ENCODE measurements at places on chromosomes 16 and 17. TPM values are rescaled to one million over a fixed set of nuclear protein-coding genes. Genes with fewer than 3 reads are reported as not detected.

The MPV17L gene
- total RNA-seq, result 0.62 TPM

The KIF2B gene
- total RNA-seq, result not detected

The SPSB3 gene
- 22.7 TPM for total RNA-seq

The RAB11FIP4 gene
- total RNA-seq, result 0.75 TPM

The DHRS7C gene
- not detected for total RNA-seq

The KCNJ12 gene
- total RNA-seq, result 0.20 TPM

The MAP2K4 gene
- total RNA-seq, result 19.0 TPM

The ZFPM1 gene
- total RNA-seq, result 1.4 TPM

The SLC6A2 gene
- total RNA-seq, result not detected

The CAMKK1 gene
- 3.5 TPM for total RNA-seq

The DPEP2 gene
- not detected for total RNA-seq

The KRTAP4-3 gene
- not detected for total RNA-seq

The MT1B gene
- not detected for total RNA-seq

The CCL22 gene
- not detected for total RNA-seq

The ARHGDIG gene
- not detected for total RNA-seq

The MYH13 gene
- total RNA-seq, result not detected

The TP53 gene
- total RNA-seq, result 33.1 TPM

The MT4 gene
- total RNA-seq, result not detected

The KCNH6 gene
- not detected for total RNA-seq

Measured in cardiac ventricle fibroblast (primary cell).